ENCODE measurements at places on chromosomes 3 and 15.

GRCh38 chr15:76204916-76205460, 106.3 kb downstream of the ETFA start:
- no peak for DNase-seq

DNA sequence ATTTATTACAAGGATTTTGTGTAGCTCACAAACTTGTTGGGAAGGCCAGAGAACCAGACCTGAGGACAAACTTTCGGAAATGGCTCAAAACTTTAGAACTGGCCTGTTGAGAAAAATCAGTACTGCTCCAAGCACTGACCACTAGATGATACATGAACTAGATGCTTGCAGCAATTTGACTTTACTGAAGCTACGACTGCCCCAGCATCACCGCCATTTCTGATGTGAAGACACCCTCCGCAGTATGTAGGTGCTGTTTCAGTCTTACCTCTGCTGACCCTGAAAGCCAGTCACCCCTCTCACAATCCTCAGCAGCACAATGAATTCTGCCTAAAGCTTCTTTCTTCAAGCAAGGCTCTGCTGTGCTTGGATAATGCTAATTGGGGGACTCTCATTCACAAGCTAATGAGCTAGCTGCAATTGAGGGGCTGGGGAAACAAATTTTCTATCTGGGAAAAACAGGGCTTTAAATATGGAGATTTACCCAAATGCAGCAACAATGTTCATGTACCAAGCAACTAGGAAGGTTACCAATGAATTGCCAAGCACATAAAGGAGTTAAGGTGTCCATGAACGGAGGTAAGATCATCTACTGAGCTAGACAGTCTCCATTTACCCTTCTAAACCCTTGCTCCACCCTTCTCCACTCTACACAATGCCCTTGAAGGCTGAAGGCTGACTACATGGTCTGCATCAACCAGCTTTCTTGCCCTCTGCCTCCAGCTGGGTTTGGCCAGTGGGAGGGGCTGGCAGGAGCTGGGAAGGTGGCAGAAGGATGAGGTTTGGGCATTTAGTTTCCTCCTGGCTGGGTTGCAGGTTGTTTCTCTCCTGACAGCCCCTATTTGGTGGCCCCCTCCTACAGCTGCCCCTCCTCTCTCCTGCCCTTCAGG, 53.2 kb upstream of the FSTL1 start:
- DNase-seq: no peak

DNA sequence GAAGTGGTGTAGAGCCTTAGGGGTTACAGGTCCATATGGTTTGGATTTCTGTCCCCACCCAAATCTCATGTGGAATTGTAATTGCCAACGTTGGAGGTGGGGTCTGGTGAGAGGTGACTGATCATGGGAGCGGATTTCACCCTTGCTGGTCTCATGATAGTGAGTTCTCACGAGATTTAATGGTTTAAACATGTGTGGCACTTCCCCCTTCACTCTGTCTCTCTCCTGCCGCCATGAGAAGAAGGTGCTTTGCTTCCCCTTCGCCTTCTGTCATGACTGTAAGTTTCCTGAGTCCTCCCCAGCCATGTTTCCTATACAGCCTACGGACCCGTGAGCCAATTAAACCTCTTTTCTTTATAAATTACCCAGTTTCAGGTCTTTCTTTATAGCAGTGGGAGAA, 43.1 kb upstream of the MFGE8 start:
- DNase-seq: no peak

GRCh38 chr3:152331018-152331541, 62.4 kb downstream of the MBNL1 start:
- no peak for DNase-seq

DNA sequence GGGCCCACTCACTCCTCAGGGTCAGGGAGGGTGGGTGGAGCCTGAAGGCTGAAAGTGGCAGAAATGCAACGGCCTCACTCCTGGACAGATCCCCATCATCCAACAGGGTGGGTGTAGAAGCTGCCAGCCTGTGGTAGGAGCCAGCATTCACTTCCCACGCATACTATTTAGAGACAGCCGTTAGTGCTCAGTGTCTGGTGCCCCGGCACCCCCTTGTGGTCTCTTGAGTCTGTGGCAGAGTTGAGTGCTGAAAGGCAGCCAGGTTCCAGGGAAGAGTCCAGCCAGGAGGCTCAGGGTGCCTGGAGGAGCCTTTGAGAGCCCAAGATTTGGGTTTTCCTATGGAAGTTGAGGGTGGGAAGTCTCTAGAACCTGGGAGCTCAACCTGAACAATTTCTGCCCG, 2.1 kb upstream of the GNAT1 start:
- peak; percentile 40 for DNase-seq

- DNase-seq: no peak
Observed at GRCh38 chr3:125055913-125056745, at the start of gene HEG1. Gene HEG1, minus strand, starts transcription at chr3:125055997. Its CDS starts 107 bp downstream, at chr3:125055890.

- DNase-seq: no peak
Observed at GRCh38 chr15:74365598-74366445, 1.6 kb downstream of the CYP11A1 start.

DNA sequence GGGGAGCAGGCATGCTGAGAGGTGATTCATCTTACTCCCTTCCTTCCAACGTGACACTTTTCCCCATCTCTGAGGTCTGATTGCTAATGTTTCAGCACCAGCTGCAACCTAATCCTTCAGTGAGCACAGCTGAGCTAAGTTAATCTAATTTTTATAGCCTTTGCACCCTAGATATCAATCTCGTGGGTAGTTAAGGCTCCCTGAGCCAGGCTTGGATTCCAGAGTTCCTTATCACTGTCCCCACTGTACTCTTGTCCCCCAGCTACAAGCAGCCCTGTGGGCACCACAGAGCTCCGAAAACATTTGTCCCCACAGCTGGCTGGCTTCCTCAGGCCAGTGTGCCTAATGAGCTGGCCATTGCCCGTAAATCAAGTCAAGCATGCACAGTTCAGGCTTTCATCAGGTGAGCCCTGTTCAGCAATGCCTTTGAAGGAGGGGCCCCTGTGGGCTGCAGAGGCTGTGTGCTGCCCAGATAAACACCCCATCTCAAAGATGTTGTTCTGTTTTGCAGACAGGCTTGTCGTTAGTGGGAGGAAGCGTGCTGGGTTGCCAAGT, 376.9 kb upstream of the RASGRP1 start:
- peak; percentile 56 for DNase-seq

- no peak for DNase-seq
Observed at GRCh38 chr15:23564821-23565394, 566 bp upstream of the MKRN3 start.

DNA sequence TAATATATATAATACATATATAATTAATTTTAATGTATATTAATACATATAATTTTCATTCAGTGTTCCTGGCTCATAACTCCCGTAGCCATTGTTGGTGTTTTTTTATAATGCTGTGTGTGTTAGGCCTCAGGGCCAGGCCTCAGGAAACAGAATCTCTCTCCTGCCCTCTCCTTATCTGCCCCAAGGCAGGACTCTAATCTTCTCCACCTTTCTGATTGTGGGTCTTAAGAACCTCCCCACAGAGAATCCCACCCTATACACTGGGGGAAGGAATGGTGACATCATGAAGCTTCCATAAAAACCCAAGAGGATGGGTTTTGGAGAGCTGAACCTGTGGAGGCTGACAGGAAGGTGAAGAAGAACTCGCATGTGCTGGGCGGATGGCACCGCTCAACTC, 4.0 kb upstream of the FMN1 start:
- no peak for DNase-seq

DNA sequence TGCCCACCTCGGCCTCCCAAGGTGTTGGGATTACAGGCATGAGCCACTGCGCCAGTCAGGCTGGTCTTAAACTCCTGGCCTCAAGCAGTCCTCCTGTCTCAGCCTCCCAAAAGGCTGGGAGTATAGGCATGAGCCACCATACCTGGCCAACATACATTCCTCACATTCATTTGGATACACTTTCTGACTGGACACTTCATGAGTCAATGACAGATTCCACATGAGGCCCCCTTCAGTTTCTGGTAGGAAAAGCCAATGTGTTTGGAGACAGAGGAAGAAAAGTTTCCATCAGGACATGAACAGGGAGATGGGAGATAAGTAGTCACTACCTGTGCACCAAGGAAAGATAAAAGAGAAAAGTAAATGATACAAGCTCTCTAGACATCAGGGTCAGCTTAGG, 49.4 kb upstream of the GSK3B start:
- no peak for DNase-seq

DNA sequence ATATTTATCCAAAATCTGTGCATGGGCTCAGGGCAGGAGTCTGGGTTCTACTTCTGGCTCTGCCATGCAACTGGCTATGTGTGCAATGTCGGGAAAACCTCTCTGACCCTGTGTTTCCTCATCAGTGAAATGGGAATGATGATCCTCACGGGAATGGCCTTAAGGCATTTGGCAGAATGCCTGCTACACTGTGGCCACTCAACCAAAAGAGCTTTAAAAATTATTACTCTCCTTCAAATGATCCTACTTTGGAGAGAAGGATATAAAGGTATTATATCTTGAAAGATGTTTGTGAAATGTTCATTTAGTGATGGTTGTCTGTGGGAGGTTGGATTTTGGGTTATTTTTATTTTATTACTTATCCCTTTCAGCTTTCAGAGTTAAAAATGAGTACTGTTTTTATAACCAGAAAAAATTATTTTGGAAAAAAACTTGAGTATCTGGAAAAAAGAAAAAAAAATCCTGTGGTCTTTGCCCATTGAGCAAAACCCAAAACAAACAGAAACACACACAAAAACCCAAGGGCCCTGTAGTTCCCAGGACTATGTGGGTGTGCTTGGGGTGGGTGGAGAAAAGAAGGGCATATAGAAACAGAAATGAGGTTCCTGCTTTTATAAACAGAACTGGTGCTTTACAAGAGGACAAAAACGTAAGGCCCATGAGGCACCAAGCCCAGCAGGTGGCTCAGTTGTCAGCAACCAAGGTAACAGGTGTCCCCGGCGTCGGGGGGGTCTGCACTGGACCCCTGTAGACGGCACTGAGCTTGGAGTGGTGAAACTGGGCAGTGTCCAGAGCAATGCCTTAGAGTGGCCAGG, 22.0 kb downstream of the RGMA start:
- no peak for DNase-seq

- DNase-seq: no peak
Observed at GRCh38 chr15:38526158-38526557, 38.5 kb downstream of the RASGRP1 start.

DNA sequence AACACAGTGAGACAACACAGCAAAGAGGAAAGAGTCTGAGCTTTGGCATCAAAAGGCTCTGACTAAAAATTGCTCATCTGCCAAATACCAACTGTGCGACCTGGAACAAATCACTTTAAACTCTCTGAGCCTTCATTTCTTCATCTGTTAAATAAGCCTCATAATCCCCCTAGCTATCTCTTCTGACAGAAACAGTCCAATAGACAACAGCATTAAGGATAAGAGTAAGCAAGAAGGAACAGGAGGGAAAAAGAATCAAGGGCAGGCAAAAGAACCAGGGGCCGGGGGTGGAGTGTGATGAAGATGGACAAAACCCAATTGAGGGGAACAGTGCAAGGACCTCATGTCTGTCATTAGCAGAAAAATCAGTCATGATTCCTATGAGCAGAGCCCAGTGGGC, 79.4 kb upstream of the SETMAR start:
- DNase-seq: no peak

DNA sequence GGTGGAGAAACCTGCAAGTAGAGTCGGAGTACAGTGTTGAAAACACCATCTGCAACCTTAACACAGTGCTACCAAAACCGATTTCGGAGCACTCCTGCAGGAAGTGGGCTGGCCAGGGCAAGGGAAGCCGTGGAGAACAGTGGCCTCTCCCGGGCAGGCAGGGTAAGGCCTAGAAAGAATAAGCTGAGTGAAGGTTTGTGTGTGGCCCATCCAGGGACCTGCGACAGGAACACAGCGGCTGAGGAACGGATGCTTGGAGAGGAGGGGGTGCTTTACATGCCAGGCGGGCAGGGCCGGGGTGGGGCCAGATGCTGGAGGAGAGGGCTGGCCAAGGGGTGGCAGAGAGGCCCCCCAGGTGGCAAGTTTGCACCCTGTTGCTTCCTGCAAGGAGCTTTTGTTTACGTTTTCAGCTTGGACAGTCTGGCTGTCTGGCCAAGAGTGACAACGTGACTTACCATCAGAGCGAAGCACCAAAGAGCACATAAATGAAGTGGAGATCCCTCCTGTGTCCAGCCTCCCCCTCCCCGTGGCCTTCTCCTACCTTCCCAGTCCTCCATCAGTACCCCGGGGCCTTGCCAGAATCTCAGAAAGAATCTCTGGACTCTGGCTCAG, 156.5 kb downstream of the PGPEP1L start:
- DNase-seq: no peak

GRCh38 chr15:101023501-101024072, 104.4 kb downstream of the LRRK1 start:
- DNase-seq: no peak

- no peak for DNase-seq
Observed at GRCh38 chr3:131645638-131646037, 142.9 kb upstream of the MRPL3 start.

DNA sequence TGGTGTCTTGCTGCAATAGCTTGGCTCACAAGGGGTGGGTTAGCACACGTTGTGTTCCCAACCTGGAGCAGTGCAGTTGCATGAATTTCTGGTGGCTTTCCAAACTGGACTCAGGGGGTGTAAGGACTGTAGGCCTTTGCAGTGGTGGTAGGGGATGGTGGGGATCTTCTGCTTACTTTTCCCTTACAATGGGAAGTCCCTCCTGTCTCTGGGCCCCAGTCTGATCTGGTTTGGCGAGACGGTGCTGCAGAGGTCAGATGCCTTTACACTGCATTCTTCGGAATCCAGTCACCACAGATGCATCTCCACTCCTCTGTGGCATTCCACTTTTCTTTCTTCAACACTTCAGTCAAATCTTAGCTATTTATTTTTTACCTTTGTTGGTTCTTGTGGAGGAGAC, 132.1 kb downstream of the DOCK3 start:
- no peak for DNase-seq

- DNase-seq: no peak
Observed at GRCh38 chr3:178618896-178619295, 82.7 kb downstream of the KCNMB2 start.

DNA sequence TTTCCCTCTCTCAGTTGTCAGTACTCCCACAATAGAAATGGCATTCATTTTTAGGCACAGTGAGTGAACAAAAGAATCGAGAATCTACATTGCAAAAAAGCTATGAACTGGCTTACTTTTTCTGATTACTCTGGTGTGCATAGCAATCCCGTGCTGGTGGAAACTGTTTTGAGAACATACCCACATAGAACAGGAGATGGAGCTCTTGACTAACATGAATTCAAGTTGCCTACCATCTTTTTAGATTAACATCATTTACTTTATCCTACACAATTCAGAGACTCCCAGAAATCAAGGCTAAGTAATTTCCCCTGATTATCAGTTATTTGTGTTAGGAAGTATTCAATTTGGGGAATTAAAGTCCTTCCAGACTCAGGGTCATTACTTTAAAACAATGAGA, 326.6 kb downstream of the ARPP21 start:
- peak; percentile 10 for DNase-seq

DNA sequence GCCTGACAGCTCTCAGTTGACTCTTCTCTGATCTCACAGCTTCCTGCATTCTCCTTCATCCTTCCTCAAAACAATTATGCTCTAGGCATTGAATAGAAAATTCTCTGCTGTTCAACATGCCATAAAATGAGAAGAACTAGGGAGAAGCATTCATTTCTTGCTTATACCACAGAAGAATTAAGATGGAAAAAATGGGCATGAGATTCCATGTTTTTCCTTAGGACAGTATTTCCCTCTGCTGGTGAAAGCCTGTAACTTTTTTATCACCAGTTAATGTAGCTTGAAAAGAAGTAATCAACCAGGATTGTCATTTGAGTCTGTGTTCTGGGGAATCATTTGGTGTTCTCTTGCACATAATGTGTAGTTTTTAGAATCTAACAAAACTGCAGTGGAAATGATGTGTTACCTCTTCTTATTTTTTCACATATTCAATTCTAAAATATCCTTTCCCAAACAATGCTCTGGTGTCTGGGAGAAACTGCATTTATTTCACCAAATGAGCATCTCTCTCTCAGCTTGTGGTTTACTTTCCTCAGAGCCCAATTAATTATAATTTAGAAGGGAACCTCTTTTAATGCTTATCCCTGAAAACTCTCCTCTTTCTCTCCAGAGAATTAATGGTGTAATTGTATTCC, 92.8 kb upstream of the DCBLD2 start:
- DNase-seq: no peak
